ENCODE measurements at places on chromosomes 4 and X. TPM values are rescaled to one million over a fixed set of nuclear protein-coding genes. Genes with fewer than 3 reads are reported as not detected.

Gene SLC25A53
- polyA plus RNA-seq, result 4.1 TPM

Gene SGCB
- 5.9 TPM for polyA plus RNA-seq

Gene CYBB
- 0.67 TPM for polyA plus RNA-seq

Gene KLB
- 0.61 TPM for polyA plus RNA-seq

Gene MAGEA1
- polyA plus RNA-seq, result not detected

Gene MAGEA4
- not detected for polyA plus RNA-seq

Gene GALNT7
- 13.6 TPM for polyA plus RNA-seq

Gene SCD5
- polyA plus RNA-seq, result 2.9 TPM

Gene IL15
- 2.8 TPM for polyA plus RNA-seq

Gene TCEAL4
- 124 TPM for polyA plus RNA-seq

Gene ZNF81
- 0.86 TPM for polyA plus RNA-seq

Gene LDB2
- polyA plus RNA-seq, result 3.5 TPM

Gene BEX5
- 1.6 TPM for polyA plus RNA-seq

Gene MAP3K15
- polyA plus RNA-seq, result 0.06 TPM

Gene MAGEA2
- not detected for polyA plus RNA-seq

Gene NPY5R
- polyA plus RNA-seq, result not detected

Gene THAP6
- 3.6 TPM for polyA plus RNA-seq

Gene ERVMER34-1
- polyA plus RNA-seq, result 1.0 TPM

Gene H2BW2
- not detected for polyA plus RNA-seq

Gene XK
- 1.5 TPM for polyA plus RNA-seq

Gene TGIF2LX
- not detected for polyA plus RNA-seq

Gene TMPRSS11B
- 1,112 TPM for polyA plus RNA-seq

Gene NEUROG2
- not detected for polyA plus RNA-seq

Gene ARSD
- polyA plus RNA-seq, result 10.5 TPM

Gene FABP2
- not detected for polyA plus RNA-seq

Gene SPATA18
- polyA plus RNA-seq, result 3.2 TPM

Gene EGF
- polyA plus RNA-seq, result 0.25 TPM

Gene THOC2
- polyA plus RNA-seq, result 28.2 TPM

Gene TET2
- polyA plus RNA-seq, result 5.3 TPM

Gene LUZP4
- not detected for polyA plus RNA-seq

Gene GAGE1
- polyA plus RNA-seq, result not detected

Gene PUDP
- 8.8 TPM for polyA plus RNA-seq

Gene TLR6
- 0.20 TPM for polyA plus RNA-seq

Gene PCDH19
- polyA plus RNA-seq, result 0.11 TPM

Gene CFAP47
- polyA plus RNA-seq, result not detected

Gene SH2D1A
- 0.18 TPM for polyA plus RNA-seq

Gene ZNF732
- 0.21 TPM for polyA plus RNA-seq

Gene KLF8
- 30.4 TPM for polyA plus RNA-seq

Gene NAP1L2
- 1.4 TPM for polyA plus RNA-seq

Gene GC
- polyA plus RNA-seq, result not detected

Gene SPANXC
- polyA plus RNA-seq, result not detected

Gene FGFR3
- 121 TPM for polyA plus RNA-seq

Gene USP17L21
- not detected for polyA plus RNA-seq

Gene CLDN34
- 0.45 TPM for polyA plus RNA-seq

Gene TDO2
- 0.14 TPM for polyA plus RNA-seq

Gene CSAG1
- polyA plus RNA-seq, result not detected

Gene TKTL2
- not detected for polyA plus RNA-seq

Gene SPIN4
- polyA plus RNA-seq, result 4.1 TPM

Gene GAB3
- 0.56 TPM for polyA plus RNA-seq

Gene GLRB
- 0.14 TPM for polyA plus RNA-seq

Gene NXF2
- polyA plus RNA-seq, result not detected

Gene NHSL2
- 0.41 TPM for polyA plus RNA-seq

Gene KCNIP4
- not detected for polyA plus RNA-seq

Gene DCLK2
- polyA plus RNA-seq, result 0.74 TPM
